EH (cell line): ENCODE measurements at places on chromosomes 6 and 20.

GRCh38 chr20:49503176-49503575 lies 20.7 kb upstream of the KCNB1 start:
- no peak for DNase-seq

DNA sequence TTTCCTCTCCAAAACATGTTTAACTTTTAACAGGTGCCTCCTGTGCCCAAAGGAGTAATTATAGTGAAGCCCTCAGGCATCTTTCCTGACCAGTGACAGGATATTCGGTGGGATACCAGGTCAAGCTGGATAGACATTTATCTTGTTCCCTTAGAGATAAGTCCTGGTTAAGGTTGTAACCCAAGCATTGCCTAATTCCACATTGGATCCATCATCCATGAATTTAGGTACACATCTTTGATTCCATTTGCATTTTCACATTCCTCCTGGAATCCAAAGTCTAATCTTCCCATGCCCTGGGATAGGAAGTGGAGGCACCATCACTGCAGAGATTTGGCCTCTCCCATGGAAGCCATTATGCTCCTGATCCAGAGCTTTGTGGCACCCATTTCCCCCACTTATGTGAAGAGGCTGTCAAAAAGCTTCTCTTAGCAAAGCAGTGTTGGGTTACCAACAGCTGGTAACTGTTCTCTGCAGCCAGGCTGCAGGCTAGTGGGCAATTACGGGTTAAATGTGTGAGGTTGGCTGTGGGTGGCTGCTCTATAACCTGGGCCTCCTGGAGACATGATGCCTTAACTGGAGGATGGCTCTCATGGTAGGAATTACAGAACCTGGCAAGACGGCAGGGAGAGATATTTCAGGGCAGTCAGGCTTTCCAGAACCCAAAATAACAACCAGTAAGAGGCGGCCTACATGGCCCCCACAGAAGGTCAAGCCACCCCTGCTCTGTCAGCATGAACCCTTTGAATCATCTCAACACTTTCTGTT lies 96.9 kb upstream of the VGLL2 start:
- DNase-seq, result peak; percentile 1

DNA sequence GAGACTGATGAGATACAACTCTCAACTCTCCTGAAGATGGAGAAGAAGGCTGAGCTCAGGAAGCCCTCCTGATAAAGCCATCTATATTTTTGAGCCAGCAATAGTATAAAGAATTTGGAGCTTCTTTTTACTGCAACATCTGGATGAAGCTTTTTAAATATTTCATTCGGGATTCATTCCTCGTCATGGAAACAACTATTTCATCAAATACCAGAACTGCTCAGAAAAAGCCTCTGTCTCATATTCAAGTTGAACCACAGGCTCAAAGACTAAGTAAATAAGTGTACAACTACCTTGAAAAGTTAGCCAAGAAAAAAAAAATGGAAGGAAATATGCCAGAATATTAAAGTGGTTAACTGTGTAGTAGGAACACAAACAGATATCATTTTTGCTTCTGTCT lies 37.8 kb downstream of the PTPRT start:
- DNase-seq, result no peak

- no peak for DNase-seq
These were observed 24.3 kb downstream of the NSFL1C start for GRCh38 chr20:1442304-1442703.

GRCh38 chr20:24109537-24109936 lies 121.0 kb upstream of the GGTLC1 start:
- no peak for DNase-seq

DNA sequence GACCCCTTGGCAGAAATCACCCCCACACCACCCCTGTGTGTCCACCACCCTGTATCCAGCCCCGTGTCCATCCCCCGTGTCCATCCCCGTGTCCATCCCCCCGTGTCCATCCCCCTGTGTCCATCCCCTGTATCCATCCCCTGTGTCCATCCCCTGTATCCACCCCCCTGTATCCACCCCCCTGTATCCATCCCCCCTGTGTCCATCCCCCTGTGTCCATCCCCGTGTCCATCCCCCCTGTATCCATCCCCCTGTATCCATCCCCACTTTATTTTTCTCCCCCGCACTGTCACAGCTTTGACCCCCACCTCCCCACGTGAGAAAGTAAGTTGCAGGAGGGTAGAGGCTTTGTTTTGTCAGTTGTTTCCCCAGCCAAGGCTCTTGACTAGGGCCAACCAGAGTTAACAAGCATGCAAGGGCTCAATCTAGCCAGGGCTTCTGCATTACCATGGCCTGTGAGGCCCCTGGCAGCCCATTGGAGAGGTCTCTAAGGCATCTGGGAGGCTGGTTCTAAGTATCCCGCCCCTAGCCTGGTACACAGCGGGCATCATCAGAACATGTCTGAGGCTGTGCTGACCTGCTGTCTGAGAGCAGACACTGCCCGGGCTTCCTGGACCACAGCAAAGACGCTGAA lies 18.1 kb upstream of the SIRPA start:
- DNase-seq, result no peak

DNA sequence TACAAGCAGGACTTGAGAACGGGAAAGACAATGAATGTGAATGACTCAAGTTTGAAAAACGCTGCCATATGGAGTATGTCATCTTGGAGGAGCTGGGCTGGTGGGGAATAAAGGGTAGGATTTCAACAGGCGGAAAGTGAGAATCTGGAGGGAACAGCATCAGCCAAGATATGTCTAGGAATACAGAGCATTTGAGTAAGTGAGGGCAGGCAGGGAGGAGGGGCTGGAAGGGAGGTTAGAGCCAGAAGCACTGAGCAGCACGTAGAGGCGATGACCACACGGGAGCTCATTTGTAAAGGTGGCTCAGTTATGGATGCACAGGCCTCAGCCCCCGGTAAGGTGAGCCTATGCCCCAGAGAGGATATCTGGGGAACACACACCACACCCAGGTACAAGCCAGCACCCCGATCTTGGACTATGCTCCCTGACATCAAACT lies 115.1 kb downstream of the ZMYND8 start:
- DNase-seq, result peak; percentile 78

DNA sequence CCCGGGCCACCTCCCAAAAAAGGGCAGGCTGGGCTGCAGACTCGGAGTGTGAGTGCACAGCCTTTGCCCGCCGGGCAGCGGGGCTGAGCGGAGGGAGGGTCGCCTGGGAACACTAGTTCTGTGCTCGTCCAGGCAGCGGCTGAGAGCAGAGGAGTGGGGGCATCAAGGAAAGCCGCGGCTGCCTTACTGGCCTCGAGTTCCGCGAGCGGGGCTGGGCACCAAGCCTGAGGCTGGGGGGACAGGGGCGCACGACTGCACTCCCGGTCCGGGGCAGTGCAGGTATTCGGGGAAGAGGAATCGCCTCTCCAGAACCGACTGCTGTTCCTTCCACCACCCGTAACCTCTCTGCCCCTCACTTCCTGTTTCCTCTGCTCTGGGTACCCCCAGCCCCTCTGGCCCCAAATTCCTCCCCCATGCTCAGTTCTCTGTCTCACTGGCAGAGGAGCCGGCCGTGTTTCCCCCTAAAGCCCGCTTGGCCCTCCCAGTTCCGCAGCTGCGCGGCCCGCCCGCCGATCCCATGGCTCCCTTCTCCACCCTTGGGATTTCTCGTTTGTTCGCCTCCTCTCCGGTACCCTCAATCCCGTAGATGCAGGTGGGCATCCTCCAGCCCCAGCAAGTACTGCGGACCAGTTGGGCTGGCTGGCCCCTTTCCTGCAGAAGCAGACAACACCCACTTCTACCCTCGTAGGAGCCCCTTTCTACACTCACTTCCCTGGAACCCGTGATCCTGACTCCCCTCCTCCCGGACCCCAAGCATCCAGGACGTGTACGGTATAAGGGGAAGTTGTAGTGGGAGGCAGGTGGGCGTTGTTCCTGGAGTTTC lies 5.1 kb downstream of the RING1 start:
- DNase-seq, result peak; percentile 37

GRCh38 chr6:53717566-53717965 lies 52.0 kb upstream of the KLHL31 start:
- no peak for DNase-seq

DNA sequence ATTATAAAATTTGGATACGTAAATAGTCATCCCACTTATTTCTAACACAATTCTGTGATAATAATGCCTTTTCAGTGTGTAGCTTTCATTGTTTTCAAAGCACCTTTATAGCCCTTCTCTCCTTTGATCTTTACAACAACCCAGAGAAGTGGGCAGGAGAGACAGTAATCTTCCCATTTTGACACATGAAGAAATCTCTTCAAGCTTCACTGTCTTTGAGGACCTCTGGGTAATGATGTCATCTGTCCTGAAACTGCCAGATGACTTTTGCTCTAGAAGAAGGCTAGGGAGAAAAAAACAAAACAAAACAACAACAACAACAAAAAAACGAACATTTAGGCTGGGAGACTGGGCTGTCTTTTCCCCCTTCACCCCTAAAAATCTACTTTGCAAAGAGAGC lies 203.0 kb downstream of the KCNQ5 start:
- DNase-seq, result no peak

- DNase-seq, result no peak
These were observed 42.7 kb downstream of the FAM50B start for GRCh38 chr6:3891883-3892282.

DNA sequence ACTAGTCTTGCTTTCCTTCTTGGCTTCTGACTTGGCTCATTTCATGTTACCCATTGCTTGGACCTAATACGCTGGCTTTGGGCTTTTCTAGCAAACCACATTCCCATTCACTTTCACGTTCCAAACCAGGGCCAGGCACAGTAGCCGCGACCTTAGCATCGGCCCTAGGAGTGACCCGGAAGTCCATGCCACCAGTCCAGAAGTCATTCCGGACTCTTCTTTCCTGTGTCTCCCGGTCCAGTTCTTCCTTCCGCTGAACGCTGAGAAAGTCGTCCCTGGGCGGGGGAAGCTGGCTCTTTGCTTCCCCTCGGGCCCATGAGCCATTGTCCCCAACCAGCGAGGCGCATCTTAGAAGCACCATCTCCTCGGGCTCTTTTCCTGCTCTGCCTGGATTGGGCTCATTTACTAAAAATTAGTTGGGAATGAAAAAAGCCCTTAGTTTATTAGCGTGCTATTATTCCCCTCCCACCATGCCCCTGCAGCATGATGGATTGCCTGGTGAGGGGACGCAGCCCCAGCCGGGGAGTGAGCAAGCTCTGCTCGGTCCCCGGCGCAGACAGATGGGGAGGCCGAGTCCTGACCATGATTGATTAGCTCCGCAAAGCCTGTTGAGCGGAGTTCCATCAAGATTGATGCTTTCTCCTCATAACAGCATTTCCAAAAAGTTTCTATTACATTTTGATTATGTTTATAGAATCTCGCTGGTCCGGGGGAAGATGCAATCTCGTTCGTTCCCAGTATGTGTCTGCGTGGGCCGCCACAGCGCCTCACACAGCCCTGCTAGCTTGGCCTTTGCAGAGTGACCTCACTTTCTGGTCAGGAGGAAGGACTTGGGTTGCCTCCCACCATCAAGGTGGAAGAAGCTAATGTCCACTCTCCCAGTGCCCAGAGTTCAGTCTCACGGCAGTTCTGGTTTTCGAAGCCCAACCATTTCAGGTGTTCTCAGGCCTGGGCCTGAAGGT lies 115.1 kb upstream of the TOP1 start:
- no peak for DNase-seq

- DNase-seq, result peak; percentile 13
These were observed 267.9 kb upstream of the PLN start for GRCh38 chr6:118280210-118280609.

GRCh38 chr6:13803581-13803980 lies 10.8 kb downstream of the MCUR1 start:
- DNase-seq, result no peak

DNA sequence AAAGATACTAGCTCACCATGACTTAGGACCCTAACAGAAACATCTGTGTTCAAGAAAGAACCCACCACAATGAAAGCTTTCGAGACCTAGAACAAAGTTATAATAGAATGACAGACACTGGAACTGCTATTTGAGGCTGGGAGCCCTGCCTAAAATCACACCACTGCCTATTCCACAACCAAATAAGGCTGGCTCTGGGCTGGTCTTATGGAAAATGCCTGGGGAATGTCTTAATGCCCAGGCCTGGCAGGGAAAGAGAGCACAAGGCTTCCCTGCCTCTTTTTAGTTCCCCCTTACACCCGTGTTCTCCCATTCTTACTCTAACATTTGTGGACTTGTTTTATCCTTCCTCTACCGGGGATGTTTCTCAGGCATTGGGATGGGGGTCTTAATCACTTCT lies 5.6 kb upstream of the METTL24 start:
- peak; percentile 46 for DNase-seq

DNA sequence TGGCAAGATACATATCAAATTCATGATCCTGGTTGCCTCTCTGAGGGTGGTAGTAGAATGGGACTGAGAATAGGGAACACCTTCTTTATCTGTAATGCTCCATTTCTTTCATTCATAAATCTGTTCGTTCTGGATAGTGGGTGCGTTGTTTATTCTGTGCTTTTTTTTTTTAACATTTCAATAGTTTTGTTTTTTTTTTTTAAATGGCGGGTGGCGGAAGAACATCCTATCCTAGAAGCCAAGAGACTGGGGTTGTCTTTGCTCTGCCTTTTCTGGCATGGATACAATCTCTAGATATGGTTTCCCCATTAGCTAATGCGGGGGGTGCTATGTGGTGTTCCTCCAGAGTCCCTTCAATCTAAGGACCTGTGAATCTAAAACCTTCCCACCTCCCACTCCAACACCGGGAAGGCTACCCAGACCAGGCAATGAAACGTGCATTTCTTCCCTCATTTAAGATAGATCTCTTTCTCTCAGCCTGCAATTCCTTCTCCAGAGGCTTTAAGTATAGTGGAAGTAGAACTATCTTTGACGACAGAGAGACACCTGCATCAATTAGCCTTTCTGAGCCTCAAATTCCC lies 883 bp upstream of the CCDC28A start:
- no peak for DNase-seq

DNA sequence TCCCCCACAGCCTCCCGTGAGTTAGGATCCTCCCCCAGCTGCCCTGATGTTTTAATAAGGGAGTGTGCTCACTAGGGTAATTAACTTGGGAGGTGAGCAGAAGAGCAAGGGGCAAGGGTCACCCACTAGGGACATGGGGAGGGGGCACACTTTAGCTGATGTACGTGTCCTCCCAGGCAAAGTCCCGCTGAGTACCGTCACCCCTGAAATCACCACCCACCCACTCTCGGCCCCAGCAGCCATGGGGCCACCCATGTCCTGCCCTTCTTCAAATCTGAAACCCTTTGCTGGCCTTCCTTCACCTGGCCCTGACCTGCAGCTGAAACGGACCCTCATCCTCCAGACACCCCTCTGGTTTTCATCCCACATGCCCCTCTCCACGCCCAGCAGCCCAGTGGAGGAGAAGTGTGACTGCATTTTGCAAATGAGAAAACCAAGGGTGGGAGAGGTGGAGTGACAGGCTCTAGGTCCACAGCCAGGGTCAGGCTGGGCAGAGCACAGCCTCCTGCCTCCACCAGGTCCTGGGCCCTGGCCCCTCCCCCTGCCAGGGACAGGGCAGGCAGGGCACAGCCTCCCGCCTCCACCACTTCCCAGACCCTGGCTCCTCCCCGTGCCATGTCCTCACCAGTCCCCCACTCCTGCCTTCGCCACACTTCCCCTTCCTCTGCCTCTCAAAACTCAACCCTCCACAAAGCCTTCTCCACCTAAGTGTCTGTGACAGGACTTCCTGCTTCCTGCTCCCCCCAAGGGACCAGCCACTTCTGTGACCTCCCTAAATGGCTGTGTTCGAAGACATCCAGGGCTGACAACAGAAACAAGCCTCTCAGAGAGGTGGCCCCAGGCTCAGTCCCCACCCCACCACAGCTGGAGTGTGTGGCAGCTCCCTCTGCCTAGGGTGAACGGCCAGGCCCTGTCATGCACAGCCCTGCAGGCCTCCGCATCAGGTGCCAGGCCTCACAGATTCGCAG lies 15.1 kb downstream of the ACSS1 start:
- DNase-seq, result no peak

- DNase-seq, result no peak
These were observed 19.8 kb downstream of the PPARD start for GRCh38 chr6:35362200-35362599.

- DNase-seq, result no peak
These were observed 13.8 kb downstream of the KIF25 start for GRCh38 chr6:168011291-168011690.
